ENCODE measurements at places on chromosomes 1 and 21.

DNA sequence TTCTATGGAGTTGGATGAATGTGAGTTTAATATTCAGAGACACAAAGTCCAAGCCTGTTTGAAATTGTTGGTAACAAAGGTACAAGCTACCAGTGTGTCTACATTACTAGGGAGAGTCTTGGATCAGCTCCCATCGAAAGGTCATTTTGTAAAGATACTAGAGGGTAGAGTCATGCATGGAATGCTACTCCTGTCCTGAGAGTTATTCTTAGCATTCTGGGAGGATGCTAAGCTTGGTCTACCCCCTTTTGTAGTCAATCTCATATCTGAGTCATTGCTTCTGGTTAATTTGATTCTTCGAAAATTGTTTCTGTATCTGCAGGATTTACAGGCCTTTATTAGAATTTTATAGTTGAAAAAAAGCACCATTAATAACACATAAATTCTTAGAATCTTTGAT, 240.2 kb downstream of the ST6GALNAC3 start:
- no peak for DNase-seq

DNA sequence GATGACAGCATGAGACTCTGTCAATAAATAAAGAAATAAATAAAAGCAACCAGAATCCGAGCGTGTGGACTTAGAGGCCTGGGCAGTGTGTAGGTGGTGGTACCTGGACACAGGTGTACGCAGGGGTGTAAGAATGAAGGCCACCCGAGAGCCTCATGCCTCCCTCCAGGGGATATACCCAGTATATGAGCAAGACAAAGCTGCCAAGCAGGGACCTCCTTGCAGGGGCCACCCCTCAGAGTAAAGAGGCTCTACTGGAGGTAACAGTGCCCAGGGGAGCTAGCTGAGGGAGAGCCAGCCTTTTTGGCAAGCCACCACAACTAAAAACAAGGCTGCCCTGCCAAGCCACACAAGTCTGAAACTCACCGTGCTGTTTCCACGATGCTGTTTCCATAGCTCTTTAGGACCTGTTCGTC, 179.2 kb upstream of the RAB4A start:
- peak; percentile 38 for DNase-seq

- no peak for DNase-seq
These were observed 126.2 kb upstream of the FGGY start for GRCh38 chr1:59170659-59171058.

DNA sequence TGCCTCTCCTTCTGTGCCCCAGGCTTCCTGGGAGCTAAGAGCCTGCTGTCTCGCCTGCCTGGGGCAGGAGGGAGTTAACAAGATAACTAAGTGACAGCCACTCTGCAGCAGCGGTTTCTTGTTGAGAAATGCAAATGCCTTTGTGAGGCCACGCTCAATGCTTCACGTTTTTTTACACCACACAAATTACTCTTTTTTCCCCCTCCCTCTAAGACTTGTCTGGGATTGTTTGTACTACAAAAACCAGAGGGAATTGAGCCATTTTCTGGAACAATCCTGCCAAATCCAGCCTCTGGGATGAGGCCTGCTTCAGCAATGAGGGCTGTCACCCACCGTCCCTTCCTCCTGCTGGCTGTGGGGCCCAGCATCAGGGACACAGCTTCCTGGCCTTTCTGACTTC, 119.6 kb downstream of the ACTL8 start:
- DNase-seq: no peak

GRCh38 chr1:22449636-22450035, 2.0 kb upstream of the ZBTB40 start:
- DNase-seq: no peak

GRCh38 chr1:1279028-1279427, 1.2 kb upstream of the SCNN1D start:
- no peak for DNase-seq

- DNase-seq: no peak
These were observed 50.9 kb downstream of the SLC37A1 start for GRCh38 chr21:42564561-42564971.

DNA sequence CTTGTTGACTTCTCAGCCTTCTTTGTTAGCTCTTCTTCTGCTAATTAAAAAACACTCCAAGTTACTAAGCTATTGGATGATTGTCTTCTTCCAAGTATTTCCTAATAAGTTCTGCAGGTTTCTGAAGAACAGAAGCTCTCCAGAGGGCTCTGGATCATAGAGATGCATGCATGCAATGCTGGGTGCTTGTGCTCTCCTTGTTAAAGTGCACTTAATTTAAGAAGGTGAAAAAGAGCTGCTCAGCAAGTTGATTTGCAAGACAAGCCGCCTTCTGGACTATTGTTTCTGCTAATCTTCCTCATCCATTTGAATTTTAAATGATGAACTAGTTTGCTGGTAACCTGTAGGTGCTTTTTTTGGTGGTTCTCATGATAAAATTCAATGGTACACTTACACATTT, 16.1 kb downstream of the RRP15 start:
- no peak for DNase-seq

DNA sequence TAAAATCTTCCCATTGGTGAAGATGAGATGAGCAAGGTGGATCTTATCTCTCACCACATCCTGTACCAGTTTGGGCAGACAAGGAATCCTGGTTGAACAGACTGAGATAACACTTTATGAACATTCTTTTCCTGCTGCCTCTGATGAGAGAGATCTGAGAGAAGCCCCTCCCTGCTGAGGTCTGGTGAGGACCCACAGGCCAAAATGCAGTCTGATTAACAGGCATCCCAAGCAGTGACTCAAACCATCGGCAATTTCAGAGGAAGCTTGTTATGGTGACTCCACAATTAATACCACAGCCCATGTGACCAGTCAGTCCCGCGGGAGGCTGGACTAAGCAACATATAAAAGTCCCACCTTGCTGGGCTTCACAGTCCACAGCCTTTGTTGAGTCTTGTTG, at the start of gene PRR9:
Gene PRR9 (plus strand): TSS at position 373 of the 400 bp plus-strand sequence. CDS start 561 bp downstream, outside the sequence.
- DNase-seq: no peak

DNA sequence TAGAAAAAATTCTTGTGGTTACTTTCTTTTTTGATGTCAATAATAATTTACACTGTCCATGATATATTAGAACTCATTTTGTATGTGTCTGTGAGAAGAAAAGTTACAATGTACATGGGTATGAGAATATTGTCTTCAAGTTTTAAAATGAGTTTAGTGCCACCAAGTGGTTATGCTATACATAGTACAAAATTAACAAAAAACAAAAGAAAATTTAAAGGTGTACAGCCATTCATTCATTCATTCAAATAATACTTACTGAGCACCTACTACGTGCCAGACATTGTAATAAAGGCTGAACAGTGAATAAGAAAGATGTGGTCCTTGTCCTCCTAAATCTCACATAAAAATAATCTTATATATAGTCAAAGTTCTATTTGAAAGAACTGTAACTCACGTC, 27.7 kb downstream of the UCHL5 start:
- DNase-seq: no peak

DNA sequence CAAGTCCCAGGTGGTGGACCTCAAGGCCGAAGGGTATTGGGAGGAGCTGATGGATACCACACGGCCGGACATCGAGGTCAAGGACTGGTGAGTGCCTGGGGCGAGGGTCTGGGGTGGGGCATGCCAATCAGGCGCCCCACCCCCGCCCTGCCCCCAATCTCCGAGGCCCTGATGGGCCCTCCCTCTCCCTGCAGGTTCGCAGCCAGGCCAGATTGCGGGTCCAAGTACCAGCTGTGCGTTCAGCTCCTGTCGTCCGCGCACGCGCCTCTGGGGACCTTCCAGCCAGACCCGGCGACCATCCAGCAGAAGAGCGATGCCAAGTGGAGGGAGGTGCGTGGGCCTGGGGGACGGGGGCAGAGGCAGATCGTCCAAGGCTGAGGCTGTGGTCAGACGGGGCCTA, 3.9 kb downstream of the FBXO44 start:
- no peak for DNase-seq

- no peak for DNase-seq
These were observed 79.3 kb upstream of the LYST start for GRCh38 chr1:235945775-235946570.

DNA sequence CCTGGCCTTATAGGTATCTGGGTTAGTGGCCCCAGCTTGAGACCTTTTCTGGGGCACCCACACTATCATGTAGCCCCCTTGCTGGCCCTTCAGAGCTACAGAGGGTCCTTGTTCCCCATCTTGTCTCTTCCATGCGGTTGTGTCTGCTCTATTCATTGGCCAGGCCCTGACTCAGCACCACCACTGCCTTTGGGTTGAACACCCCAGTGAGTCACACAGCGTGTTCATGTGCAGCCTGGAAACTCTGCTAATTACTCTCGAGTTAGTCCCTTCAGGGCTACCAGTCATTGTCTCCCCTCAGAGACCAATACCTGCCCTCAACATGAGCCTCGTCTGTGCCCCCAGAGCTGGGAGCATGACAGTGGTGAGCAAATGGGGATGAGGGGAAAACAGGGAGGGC, 28.2 kb upstream of the IKBKE start:
- no peak for DNase-seq

DNA sequence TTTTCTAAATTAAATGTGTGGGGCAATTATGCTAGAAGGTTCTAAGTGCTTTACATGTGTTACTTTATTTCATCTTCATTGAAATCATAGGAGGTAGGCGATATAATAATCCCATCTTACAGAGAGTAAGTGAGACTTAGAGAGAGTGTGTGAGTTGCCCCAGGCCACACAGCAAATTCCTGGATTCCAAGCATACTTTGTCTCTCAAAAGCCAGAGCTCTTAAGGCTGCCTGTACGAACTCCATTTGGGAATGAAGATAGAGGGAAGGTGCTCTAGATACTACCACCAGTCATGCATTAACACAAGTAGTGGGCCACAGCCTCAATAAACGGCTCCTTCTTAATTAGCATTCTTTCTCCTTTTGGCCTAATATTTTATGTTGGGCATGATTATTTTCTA, 170.1 kb downstream of the SIPA1L2 start:
- DNase-seq: no peak

DNA sequence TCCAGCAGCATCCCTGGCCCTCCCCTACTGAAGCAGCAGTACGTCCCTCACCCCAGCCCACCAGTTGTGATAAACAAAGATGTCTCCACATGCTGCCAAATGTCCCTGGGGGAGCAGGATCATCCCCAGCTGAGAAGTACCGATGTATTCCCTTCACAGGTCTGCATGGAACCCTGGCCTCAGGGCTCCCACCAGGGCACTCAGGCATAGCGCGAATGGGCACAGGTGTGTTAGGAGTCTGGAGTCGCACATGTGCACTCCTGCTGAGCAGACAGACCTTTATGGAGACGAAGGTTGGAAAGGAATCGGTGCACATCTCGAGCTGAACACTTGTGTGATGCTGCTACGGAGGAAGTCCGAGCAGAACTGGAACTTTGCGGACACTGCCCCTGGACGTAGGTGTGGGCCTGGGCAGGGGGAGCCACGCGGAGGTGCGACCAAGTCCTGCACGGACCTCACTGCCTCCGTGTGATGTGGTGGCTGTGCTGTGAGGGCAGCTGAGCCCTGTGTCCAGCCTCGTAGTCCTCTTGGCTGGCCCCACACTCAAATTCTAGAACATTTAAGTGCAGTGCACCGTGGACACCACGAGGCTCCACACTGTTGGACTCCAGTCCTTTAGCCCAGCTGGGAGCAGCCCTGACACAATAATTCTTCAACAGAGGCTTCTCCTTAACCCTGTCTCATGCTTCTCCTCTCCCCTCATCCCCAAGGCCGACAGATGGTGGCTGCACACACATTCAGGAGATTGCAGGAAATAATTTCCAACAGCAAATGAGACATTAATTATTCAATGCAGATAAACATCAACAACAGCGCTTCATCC, 43.4 kb downstream of the RSPH1 start:
- DNase-seq: no peak

DNA sequence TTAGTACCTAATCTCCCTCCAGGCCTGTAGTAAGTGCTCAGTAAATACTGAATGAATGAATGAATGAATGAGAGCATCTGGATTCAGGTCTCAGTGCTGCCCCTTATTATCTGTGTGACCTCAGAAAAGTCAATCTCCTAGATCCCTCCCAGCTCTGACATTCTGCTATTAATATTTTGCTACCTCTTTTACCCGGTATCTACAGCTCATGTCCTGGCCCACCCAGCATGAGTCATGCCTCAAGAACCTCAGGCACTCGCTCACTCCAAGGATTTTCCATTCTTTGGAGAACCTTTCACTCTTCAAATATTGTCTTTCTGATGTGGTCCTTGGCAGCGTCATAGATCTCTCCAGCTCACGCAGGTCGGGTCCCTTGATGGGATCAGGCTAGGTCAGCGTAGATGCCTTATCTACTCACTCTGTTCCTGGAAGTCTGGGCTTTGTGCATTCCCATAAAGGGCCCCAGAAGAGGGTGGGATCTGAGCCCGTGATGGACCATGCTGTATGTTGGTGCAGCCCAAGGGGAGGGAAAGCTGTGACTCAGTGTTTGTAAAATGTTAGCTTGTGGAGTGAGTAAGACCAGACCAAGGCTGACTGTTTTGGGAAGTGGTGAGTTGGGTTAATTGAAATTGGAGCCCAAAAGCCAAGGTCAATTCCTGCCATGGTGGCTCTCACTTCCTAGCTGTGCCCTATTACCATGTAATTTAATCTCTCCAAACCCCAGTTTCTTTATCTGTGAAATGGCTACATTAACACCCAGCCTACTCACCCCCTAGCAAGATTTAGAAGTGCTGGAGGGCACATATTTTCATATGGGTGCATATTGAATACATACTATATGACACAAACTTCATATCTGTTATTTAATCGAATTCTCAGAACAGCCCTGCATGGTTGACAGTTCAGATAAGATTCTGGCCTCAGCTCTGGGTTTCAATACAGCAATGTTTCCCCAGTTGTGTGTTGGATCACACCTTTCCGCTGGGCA, 214.1 kb upstream of the USP24 start:
- DNase-seq: no peak

DNA sequence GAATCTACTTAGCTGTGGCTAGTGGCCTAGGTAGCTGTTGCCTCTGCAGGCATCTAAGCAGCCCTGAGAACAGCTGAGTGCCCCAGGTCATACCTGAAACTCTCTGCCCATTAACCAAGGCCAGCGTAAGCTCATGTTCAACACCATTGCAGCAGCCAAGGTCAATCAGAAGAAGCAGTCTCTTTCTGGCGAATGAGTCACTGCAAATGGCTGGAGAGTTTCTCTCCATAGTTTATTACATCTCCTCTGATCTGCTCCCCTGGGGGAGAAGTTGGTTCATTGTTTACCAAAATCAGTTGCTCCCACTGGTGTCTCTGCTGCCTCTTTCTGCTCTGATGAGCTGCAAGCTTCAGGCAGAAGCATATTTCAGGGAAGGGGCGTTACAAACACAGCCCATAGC, 6.9 kb upstream of the BCL9 start:
- DNase-seq: no peak

Measured in NCI-H345 (cell line).